ENCODE measurements at places on chromosomes 4 and X. TPM values are rescaled to one million over a fixed set of nuclear protein-coding genes. Genes with fewer than 3 reads are reported as not detected.

DNA sequence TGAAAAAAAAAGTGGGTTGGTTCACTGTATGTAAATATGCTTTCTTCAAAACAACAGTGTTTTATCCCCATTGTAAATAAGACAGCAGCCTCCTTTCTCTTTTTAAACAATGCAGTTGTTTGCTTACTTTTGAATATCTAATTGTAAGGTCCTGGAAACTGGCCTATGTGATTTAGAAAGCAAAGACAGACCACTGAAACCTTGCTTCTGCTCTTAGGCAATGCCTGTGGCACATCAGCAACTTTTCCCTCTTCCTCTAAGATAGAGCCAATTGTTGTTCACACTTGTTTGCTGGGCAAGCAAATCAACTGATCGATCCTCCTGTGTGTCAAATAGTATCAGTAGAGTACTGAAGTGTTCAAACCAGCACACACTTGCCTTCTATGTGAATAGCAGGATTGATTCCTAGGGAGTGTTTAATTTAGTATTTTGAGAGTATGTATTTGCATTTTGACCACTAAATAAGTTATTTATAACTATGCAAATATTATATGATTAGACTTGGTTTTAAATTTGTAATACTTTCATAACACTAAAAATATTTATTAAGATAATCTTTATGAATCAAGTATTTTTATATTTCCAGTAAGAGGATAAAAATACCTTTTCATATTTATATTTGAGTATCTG lies 55.4 kb upstream of the GRPR start:
- no peaks in the 10 kb centered on the region for H3K36me3 ChIP-seq
- no peak for DNase-seq
- no peak overlapping the region for H3K4me3 ChIP-seq
- H3K4me1 ChIP-seq = no peaks in the 10 kb centered on the region
- H3K27ac ChIP-seq = no peak overlapping the region

DNA sequence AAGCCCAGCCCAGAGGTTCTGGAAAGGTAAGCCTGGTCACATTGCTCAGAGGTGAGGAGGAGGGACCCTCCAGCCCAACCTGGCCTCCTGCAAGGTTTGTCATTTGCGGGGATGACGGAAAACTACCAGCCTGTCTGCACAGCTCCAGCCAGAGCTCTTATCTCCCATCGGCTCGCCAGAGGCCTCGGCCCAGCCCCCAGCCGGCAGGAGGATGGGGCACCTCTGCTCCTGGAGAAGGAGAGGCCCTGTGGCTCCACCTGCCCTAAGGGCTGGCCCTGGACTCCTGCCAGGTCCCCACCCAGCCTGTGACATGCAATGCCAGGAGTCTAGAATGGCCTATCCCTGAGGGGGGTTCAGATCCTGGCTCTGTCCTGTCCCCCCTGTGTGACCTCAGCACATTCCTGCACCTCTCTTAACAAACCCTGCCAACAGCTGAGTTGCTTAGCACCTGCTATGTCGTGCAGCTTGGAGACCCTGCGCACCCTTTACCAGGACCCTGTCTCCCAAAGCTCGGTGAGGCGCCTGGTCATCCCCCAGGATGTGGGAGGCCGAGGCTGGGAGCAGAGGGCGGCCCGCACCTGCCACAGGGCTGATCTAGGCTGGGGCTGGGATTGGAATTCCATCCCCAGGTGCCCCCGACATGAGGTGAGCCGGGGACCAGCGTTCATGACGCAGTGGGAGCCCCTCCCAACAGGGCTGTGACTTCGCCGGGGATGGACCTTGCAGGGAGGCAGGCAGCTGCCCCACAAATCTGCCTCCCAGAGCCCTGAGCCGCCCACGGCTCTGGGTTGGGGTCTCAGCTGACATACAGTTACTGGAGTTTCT lies 14.4 kb downstream of the ADRA2C start:
- no peak for DNase-seq
- no peak overlapping the region for H3K27ac ChIP-seq
- no peaks in the 10 kb centered on the region for H3K27me3 ChIP-seq
- H3K36me3 ChIP-seq = no peaks in the 10 kb centered on the region

DNA sequence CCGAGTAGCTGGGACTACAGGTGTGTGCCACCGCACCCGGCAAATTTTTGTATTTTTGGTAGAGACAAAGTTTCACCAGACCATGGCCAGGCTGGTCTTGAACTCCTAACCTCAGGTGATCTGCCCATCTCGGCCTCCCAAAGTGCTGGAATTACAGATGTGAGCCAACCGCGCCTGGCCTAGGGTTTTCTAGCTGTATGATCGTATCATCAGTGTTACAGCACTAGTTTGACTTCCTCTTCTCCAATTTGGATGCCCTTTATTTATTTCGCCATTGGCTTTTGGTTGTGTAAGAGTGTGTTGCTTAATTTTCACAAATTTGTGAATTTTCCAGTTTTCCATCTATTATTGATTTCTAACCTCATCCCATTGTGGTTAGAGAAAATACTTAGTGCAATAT lies 5.2 kb downstream of the TKTL1 start:
- no peak overlapping the region for H3K27ac ChIP-seq
- no peak overlapping the region for H3K4me3 ChIP-seq
- no peaks in the 10 kb centered on the region for H3K4me1 ChIP-seq
- no peaks in the 10 kb centered on the region for H3K27me3 ChIP-seq

GRCh38 chr4:96602661-96603060 lies 762.8 kb downstream of the PDHA2 start:
- no peak overlapping the region for H3K27ac ChIP-seq
- no peaks in the 10 kb centered on the region for H3K36me3 ChIP-seq
- peaks cover 4% of the 10 kb centered on the region for H3K27me3 ChIP-seq
- no peaks in the 10 kb centered on the region for H3K4me1 ChIP-seq
- DNase-seq = no peak

TCEAL8 gene
- 181 TPM for total RNA-seq

ETNPPL gene
- not detected for total RNA-seq

DNAAF6 gene
- not detected for total RNA-seq

GATA1 gene
- total RNA-seq = not detected

UNC5C gene
- total RNA-seq = 4.7 TPM

All from uterus (tissue), 4 donors.